ENCODE measurements at places on chromosomes 4 and X.

DNA sequence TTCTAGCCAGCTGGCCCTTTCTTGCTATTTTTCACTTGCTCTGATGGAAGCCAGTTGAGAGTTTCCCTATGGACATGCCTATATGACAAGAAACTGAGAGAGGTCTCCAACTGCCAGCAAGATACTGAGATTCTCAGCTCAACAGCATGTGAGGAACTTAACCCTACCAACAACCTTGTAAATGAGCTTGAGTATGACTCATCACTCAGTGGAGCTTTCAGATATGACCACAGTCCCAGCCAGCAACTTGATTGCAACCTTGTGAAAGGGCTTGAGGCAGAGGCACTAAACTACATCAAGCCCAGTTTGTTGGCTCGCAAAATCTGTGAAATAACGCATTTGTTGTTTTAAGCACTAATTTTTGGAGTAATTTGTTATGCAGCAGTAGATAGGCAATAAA, 175.8 kb downstream of the COMMD8 start:
- no peak for DNase-seq

DNA sequence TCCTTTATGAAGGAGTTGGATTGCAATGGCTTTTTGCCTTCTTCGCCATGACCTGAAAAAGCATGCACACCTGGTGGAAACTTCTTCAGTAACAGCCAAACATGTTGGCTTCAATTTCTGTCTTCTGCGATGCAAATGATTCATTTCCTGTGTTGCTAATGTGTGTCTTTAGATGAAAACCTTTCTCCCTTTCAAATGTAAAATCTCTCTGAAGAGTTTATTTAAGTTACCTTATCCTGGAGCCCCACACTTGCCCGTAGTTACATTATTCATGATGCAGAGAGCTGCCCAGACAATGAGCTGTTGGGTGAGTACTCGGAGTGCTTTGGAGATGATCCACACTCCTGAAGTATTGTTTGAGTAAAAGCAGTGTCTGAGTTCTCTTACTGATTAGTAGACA, 1100.9 kb downstream of the RPA4 start:
- no peak for DNase-seq

DNA sequence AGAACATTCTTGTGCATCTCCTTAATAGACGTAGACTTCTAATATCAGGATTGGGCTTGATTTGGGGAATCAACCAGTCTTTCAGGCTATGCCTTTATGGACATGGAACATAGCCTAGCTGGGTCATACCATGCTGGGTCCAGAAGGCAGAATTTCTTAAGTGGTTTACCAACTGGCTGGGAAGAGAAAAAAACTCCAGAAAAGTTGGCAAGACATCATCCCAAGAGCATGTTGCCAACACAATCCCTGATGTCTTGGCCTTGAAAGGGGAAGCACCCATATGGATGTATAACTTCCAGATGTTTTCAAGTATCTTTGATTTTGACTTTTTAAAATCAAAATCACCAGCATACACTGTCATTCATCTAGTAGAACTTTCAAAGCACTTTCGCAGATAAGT, 138.0 kb upstream of the FGF13 start:
- no peak for DNase-seq

DNA sequence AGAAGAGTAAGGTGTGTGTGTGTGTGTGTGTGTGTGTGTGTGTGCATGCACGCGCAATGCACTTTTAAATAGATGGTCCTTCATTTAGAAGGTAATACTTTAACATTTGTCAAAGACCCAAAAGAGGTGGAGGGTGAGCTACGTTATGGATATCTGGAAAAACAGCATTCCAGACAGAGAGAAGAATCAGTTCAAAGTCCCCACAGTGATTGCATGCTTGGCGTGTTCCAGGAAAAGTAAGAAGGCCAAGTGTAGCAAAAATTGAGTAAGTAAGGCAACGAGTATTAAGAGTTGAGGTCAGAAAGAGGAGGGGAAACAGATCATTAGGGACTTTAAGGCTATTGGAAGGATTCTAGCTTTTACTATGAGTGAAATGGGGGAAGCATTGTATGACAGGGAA, 21.9 kb upstream of the GABRE start:
- no peak for DNase-seq

- DNase-seq, result no peak
These were observed 47.9 kb downstream of the TRIM2 start for GRCh38 chr4:153252122-153252521.

DNA sequence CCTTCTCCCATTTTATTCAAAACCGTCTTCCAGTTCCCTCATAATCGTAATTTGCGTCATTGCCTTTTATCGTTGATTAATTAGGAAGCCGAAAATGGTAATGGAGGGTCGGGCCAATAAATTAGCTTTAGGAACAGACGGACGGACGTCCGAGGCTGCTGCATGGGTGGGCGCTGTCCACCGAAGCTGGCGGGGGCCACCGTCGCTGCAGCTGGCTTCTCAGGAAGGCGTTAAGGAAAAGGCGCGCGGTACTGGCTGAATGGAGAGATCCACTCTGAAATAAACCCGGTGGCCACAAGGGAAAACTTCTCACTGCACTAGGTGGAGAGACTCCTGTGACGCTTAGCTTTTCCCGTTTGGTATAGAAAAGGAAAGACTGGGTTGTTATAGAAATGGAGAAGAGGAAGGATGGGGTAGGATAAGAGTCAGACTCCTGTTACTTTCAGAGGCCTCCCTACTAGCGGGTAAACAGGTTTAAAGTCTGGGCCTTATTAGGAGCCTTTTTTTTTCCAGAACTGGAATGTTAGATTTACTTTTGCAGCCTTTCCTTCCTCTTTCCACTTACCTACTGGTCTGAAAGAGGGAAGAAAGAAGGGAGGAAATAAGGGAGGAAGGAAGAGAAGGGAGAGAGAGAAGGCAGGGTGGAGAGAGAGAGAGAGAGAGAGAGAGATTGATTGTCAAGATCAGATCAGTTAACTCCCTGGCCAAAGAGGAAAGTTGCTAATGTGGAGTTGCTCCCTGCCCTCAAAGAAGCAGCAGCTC, 11.3 kb upstream of the PRDM8 start:
- DNase-seq, result no peak

- no peak for DNase-seq
These were observed 242.3 kb downstream of the GALNTL6 start for GRCh38 chr4:172055498-172055897.

- no peak for DNase-seq
These were observed 48.8 kb upstream of the CCSER1 start for GRCh38 chr4:90078440-90078839.

GRCh38 chrX:154712781-154713740, 37.8 kb downstream of the GAB3 start:
- no peak for DNase-seq

- DNase-seq, result no peak
These were observed 319.6 kb upstream of the HS3ST1 start for GRCh38 chr4:11748164-11748872.

DNA sequence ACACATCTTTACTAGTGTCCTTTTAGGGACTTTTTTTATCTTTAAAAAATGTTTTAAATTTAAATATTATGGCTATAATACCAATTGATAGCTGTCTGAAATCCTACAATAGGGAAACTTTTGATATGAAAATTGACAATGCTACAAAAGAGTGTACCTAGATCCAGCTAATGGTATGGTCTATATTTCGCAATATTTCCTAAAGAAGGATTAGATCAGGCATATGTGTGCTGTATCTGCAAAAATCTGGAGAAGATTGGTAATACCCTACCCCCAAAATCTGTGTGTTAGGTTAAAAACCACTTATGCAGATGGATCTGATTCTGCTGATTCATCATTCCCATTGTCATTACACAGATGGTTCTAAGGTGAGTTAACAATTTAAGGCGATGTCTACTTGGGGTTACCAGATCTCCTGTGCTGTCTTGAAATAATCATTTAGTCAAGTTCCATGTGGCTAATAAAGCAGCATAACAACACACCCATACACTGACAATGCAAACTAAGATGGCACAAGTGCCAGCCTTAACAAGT, 137.1 kb downstream of the GASK1B start:
- DNase-seq, result no peak

- DNase-seq, result no peak
These were observed 37.8 kb downstream of the CYTL1 start for GRCh38 chr4:4981427-4981826.

DNA sequence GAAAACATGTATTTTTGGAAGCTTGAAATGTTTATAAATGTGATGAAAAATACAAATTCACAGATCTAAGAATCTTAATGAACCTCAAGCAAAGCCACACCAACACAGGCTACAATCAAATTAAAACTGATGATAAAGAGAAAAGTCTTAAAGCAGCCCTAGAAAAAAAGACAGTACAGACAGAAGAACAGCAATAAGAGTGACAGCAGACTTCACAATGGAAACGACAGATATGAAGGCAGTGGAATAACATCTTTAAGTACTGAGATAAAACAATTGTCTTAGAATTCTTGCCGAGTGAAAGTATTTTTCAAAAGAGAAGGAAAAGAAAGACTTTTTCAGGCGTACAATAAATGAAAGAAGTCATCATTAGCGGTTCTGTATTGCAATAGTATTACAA, 423.6 kb upstream of the LCORL start:
- DNase-seq, result no peak

- DNase-seq, result peak; percentile 97
These were observed at the start of gene FGFRL1 for GRCh38 chr4:1011022-1011665. Gene FGFRL1, plus strand, starts transcription at chr4:1011626. Its CDS starts 860 bp downstream, at chr4:1012486.

GRCh38 chr4:188201851-188202250, 62.6 kb downstream of the TRIML1 start:
- no peak for DNase-seq

- no peak for DNase-seq
These were observed 52.4 kb upstream of the TBC1D14 start for GRCh38 chr4:6857009-6857882.

DNA sequence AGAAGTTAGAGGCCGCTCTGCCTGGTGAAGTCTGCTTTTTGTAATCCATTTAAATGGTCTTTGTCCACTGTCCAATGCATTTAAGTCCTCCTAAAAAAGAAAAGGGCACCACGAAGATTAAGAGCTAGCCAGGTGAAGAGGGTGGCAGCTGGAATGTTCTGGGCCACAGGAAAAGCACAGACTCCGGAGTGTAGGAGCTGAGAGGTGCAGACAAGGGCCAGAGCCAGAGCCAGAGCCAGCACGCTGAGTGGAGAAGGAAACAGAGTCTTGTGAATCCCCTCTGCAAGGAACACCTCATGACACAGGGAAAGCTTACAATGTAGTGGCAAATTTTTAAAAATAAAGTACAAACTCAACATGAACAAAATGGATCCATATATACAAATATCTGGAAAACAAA, 83.6 kb downstream of the TSPAN5 start:
- DNase-seq, result no peak

- DNase-seq, result no peak
These were observed 60.4 kb upstream of the ATXN3L start for GRCh38 chrX:13380211-13380610.

- DNase-seq, result no peak
These were observed 187.0 kb downstream of the NLGN4X start for GRCh38 chrX:6041630-6042029.

GRCh38 chr4:90841676-90842075, 714.5 kb downstream of the CCSER1 start:
- DNase-seq, result no peak

DNA sequence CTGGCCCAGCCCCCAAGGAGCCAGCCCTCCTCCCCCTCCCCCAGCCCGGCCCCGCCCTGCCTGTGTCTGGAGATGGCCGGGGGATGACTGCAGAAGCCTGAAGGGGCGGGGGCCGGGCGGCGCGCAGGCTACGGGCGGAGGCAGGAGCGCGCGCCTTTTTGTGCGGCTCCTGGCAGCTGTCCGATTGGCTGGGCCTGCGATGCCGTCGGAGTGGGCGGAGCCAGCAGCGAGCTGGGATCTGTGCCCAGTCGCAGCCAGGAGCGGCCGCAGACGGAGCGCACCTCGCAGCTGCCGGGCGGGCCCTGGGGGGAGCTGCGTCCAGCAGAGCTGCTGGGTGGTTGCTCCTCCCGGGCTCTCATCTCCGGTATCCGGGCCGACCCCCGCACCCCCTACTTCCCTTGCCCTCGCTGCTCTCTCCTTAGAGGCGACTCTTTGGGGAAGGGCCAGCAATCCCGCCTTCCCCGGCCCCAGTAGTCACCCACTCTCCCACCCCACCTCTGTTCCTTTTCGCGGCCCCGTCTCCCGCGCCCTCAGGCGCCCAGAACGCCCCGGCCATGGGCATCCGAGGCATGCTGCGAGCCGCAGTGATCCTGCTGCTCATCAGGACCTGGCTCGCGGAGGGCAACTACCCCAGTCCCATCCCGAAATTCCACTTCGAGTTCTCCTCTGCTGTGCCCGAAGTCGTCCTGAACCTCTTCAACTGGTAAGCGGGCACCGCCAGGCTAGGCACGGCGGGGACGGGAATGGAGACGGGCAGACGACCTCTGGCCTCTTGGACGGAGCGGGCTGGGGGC, at the start of gene GABRQ:
Gene GABRQ, plus strand, starts transcription at position 247 of the 794 bp plus-strand sequence. Its CDS starts 308 bp downstream, at position 555.
- peak; percentile 36 for DNase-seq

DNA sequence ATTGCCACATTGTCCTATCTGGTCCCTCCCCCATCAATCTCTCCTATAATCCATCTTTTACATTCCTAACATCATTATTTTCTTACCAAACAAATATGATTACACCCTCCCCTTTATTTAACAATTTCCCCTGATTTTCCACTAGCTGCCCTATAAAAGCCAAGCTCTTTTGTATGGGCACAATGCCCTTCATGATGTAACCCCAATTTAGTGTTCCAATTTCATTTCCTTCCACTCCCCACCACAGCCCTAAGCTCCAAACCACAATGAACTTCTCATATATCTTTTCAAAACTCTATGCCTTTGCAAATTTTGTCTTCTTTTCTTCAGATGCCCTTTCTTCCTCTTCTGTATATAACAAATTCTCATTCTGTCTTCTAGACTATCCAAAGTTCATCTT, 39.5 kb upstream of the PTPN13 start:
- no peak for DNase-seq

GRCh38 chr4:108205859-108206258, 37.1 kb upstream of the LEF1 start:
- DNase-seq, result no peak

- DNase-seq, result no peak
These were observed 102.7 kb downstream of the TRAM1L1 start for GRCh38 chr4:116982656-116983055.

DNA sequence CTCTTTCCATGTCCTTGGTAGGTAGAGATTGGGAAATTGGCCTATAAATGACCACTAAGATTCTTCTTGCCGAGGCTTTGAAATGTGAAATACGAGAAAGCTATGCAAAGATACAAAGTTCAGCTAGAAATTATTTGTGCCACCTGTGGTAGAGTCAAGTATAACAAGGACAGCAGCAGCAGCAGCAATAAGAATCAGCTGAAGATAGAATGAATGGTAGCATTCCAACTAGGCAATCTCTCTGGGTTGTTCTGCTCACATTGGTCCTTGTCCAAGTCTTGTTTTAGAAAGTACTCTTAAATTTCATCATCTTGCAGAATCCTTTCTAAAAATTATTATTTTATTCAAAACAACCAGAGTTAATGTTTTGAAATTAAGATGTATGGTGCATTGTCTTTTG, 67.8 kb upstream of the PCDH10 start:
- DNase-seq, result no peak

GRCh38 chrX:154515090-154515965, 704 bp downstream of the FAM3A start:
- peak; percentile 66 for DNase-seq

GRCh38 chrX:821327-822107, 190.9 kb downstream of the SHOX start:
- no peak for DNase-seq

Measured in left ventricle myocardium superior (tissue), 1 donor.